ENCODE measurements at places on chromosomes 11 and 22. TPM values are rescaled to one million over a fixed set of nuclear protein-coding genes. Genes with fewer than 3 reads are reported as not detected.

DNA sequence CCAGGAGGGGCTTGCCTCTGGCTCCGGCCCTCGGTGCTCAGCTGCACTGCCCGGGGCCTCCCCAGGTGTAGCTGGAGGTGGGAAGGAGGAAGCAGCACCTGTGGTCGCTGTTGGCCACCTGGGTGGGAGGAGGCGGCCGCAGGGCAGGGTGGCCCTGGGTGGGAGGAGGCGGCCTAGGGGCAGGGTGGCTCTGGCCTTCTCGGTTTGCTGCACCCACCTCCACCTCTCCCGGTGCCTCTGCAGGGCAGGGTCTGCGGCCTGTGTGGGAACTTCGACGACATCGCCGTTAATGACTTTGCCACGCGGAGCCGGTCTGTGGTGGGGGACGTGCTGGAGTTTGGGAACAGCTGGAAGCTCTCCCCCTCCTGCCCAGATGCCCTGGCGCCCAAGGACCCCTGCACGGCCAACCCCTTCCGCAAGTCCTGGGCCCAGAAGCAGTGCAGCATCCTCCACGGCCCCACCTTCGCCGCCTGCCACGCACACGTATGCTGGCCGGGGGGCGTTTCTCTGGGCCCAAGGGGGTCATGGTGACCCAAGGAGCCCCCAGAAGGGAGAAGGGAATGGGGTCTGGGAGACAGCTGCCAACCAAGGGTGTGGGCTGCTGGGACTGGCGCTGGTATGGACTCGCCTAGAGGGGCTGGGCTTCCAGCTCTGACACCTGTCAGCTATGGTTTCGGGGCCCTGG is 20.6 kb downstream of the MUC5AC start:
- no peak for DNase-seq

GRCh38 chr11:67356387-67356863 is 3.1 kb upstream of the POLD4 start:
- DNase-seq = no peak

DNA sequence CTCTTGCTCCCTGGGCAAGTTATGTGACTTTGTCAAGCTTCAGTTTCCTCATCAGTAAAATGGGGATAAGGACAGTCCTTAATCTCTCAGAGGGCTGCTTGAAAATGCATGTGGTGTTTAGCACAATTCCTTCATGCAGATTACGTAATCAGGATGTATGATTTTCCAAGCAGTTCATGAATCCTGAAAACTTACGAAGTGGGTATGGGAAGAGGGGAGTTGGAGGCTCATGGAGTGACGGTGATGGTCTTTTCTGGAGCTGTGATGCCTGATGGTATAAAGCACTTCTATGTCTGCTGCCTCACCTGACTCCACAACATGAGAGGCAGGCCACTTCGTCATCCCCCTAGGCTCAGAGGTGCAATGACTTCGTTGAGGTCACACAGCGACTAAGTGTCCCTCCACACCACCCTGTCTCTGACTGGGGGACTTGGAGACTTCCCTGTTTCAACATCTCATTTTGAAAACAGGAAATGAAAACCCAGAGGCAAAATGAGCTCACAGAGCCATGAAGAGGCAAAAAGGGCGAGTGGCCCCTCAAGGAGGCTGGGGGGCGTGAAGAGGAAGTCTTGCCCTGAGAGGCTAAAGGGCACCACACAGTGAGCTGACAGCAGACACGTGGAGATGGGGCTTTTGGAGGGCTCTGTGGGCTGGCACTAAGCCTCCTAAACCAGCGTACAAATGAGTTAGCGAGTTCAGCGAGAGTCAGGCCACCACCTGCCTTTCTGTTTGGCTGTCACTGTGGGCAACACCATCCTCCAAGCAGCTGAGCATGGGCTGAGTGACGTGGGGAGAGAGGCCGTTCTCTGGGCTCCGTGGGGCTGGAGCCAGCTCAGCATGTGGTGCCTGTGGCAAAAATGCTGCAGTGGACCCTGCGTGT is 10.1 kb downstream of the MCM5 start:
- DNase-seq = no peak

- no peak for DNase-seq
These were observed 31.8 kb upstream of the CCDC34 start for GRCh38 chr11:27394781-27395228.

GRCh38 chr11:130159657-130160497 is at the start of gene ST14:
ST14 (plus strand) TSS chr11:130159782; CDS start chr11:130159980, 198 bp downstream.
- DNase-seq = no peak

Gene DEPDC7
- total RNA-seq = 2.3 TPM

Gene CRYBA4
- total RNA-seq = not detected

Gene CHID1
- total RNA-seq = 59.8 TPM
